NCI-H187 treated with DMSO at 0.1 percent for 48 hours (cell line): ENCODE measurements at places on chromosomes 7 and 10.

DNA sequence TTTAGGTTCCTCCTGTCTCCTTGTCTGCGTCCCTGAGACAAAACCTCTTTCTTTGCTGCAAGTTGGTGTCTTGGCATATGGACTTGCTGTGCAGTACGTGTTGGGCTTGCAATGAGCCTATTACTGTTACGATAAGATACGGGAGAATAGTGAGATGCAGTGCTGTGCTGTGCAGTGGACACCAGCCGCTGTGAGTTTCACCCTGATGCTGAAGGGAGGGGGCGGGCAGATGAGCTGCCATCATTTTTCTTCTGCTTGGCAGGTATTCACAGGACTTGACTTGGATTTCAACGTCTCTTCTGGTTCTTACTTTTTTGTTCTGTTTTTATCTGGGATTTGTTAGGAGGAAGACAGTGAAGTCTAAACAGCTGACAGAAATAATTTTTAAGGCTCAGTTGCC is 257.1 kb upstream of the PITRM1 start:
- no peak for DNase-seq

- peak; percentile 32 for DNase-seq
Observed at GRCh38 chr7:150986099-150986512, 4.7 kb upstream of the NOS3 start.

- DNase-seq = peak; percentile 80
Observed at GRCh38 chr7:36278620-36279172, 111.0 kb upstream of the ANLN start.

- no peak for DNase-seq
Observed at GRCh38 chr7:48154792-48155413, 16.4 kb upstream of the ABCA13 start.

DNA sequence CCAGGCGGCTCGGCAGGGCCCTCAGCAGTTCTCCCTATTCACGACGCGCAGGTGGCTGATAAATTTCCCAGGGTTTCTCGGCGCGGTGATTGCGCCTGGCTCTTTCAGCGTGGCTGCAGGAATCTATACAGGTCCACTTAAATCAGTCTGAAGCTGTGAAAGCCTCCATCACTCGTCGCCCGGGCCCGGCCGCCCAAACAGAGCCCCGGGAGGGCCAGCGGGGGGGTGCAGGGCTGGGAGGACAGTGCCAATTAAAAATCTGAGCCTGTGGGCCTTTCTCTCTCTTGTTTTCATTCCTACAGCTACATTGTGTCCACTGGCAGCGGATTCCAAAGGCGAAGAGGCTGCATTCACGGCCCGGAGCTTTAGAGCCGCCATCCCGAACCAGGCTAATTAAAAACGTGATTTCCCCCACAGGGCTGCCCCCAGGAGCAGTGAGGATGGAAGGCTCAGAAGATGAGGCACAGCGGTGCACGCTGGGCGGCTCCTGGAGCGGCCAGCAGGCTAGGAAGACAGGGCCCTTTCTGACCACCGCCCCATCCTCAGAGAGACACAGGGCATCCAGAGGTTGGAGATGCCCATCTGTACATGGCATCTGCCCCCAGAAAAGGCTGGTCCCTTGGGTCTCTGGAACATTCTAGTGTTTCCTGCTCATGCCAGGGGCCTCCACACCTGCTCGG is 100.7 kb downstream of the FAM53B start:
- DNase-seq = no peak

DNA sequence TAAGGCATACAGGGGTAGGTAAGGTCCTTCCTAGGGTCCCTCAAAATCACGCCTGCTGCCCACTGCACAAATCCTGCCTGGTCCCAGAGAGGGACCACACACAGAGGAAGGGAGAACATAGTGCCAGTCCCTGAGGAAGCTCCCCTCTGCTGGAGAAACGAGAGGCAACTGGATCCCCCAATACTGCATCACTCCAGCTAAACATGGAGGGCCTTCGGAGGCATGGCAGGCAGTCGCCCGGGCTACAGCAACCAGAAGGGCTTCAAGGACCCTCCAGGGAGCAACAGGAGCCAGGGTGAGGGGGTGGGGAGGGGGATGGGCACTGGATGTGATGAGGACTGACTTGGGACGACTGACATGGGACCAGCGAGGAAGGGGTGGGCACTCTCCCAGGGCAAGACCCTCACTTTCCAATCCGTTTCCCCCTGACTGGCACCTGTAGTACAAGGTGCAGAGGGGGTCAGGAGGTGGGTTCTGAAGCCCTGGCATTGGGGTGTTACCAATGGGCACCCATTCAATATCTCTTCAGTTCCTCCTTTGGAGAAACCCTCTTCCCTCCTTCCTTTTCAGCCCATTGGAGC is 21.7 kb downstream of the DDIT4 start:
- DNase-seq = no peak

- no peak for DNase-seq
Observed at GRCh38 chr7:35576031-35576573, 118.8 kb downstream of the HERPUD2 start.

- DNase-seq = no peak
Observed at GRCh38 chr10:86715156-86715795, 41.1 kb upstream of the BMPR1A start.

DNA sequence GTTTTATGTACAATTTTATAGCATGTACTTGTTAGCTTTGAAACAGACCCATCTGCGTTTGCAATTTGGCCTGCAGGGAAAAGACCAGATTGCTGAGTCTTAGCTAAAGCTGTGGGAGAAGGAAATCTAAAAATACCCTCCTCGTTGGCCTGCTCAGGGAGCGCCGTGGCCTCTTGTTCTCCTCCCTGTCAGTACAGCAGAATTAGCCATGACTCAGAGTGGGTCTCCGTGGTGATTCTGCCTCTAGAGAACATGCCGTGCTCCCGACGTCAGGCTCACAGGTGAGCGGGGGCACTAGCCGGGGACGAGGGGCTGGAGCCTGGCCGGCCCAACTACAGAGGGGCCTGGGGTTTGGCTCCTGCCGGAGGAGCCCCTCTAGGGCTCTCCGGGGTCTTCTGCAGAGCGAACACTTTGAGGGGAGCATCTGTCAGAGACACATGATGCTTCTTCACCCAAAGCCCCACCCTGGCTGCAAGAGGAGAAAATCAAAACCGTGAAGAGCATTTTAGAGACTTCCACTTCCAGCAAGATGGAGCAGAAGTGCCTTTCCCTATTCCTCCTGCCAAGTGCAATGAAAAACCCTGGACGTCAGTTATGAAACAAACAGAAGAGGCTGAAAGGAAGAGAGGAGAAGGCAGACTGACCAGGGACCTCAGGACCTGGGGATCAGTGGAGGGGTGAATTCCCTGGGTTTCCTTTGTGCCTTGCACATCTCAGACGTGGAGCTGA is 98.9 kb downstream of the LHPP start:
- DNase-seq = no peak

- no peak for DNase-seq
Observed at GRCh38 chr10:119166118-119166500, 595 bp upstream of the SFXN4 start.

- DNase-seq = no peak
Observed at GRCh38 chr7:105853931-105854419, 22.4 kb downstream of the ATXN7L1 start.

- no peak for DNase-seq
Observed at GRCh38 chr10:91711885-91712680, 79.2 kb upstream of the PPP1R3C start.

- DNase-seq = no peak
Observed at GRCh38 chr10:17733620-17734019, 18.4 kb upstream of the TMEM236 start.

DNA sequence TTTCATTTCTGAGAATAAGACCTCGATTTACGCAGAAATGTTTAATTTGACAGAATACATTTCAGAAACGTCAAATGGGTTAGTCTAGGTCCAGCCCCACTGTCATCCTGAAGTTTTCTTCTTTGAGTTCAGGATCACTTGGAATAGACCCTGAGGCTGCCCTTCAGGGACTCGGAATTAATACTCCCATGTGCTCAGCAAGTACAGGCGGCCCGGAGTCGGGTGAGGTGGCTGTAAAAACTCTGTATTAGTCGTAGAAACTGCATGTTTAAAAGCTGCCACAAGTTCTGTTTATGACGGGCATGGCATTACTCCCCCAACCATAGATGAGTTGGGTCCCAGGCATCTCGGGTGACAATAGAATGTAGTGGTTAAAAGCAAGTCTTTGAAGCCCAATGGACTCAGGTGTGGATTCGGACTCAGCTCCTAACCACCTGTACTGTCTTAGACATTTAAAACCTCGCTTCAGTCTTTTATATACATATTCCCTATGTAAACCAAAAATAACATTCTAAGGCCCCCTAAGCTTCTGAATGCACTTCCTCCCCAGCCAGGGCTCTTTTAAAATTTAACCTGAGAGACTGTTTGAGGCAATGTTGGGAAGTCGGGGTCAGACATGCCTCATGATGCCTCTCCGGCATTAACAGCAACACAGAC is 216.3 kb downstream of the ADARB2 start:
- no peak for DNase-seq

DNA sequence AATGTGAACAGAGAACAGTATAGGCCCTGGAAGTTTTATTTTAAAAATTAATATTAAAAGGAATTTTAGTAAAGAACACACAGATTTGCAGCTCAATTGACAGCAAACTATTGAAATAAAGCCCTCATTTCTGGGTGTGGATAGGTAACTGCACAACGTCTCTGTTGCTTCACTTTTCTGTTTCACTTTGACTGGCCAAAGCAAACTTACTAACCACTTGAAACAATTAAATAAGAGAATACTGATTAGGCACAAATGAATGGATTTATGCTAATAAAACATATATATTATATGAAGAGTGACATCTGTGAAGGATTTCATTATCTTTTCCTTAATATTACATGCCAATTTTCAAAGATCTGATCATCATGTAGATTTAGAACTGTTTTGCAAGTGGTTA is 11.9 kb downstream of the ZNF804B start:
- DNase-seq = no peak

DNA sequence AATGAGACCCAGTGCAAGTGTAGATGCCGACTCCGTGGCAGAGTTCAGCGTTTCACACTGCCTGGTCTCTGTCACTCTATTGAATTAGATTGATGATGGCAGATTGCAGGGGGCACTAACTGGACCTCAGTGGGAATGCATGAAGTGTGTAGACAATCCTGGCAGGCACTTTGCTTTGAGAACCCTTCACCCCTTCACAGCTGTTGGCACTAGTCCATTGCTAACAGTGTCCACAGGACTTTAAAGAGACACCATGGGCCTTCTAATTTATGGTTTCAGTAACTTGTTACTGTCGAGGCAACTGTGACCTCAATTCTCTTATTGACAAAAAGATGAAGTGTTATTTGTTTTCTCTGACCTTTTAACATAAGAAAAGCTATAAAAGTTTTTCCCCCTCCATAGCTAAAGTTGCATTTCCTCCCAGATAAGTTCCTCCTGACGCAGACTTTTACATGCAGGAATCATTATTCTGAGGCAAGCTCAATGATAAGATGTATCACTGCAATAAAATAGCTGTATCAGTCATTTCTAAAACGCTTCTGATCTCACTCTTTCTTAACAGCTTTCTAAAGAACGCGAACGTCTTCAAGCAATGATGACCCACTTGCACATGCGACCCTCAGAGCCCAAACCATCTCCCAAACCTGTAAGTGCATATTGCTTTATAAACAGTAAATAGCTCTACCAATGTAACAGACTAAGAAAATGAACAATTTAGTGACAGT is 238.9 kb downstream of the FOXP2 start:
- peak; percentile 71 for DNase-seq

GRCh38 chr10:115092258-115092554 is 959 bp upstream of the ATRNL1 start:
- DNase-seq = no peak

DNA sequence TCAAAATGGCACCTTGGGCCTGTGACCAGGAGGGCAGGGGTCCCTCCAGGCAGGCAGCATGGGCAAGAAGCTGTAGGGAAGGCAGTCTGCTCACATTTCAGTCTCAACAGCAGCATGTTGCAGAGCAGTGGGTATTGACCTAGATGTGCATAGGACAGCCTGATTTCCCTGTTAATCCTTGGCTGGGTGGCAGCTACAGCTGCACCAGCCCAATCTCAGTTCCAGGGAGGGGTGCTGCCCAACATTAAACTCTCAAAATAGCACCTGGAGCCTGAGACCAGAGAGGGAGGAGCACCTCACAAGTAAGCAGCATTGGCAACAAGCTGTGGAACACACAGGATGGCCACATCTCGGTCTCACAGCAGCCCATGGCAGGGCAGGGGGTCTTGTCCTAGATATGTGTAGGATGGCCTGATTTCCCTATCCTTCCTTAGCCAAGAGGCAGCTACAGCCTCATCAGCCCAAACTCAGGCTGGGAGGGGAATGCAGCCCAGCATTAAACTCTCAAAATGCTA is 10.3 kb downstream of the TMEM140 start:
- DNase-seq = no peak

DNA sequence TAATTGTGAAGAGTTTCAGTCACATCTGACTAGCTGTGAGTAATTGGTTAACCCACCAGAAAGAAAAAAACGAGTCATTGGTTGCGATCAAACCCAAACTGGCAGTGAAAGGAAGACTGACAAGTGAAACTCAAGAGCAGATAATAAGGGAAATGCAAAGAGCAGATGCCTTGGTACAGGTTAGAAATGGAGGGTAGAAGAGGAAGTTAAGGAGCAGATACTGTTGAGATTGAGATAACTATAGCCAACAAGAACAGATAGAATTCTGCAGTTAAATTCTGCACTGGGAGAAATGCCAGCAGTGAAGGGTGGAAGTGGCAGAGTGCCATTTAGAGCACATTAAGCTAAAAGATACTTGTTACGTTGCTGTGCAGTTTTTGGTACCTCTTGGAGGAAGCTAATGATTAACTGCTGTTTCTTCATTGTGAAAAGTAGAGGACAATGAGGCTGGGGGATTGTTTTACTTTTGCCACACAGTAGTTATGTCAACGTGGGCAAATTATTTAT is 65.8 kb downstream of the CDK13 start:
- DNase-seq = no peak

GRCh38 chr10:30984563-30985328 is 46.9 kb downstream of the ZNF438 start:
- DNase-seq = no peak

- DNase-seq = no peak
Observed at GRCh38 chr10:43818687-43819086, 170.0 kb upstream of the ZNF32 start.

DNA sequence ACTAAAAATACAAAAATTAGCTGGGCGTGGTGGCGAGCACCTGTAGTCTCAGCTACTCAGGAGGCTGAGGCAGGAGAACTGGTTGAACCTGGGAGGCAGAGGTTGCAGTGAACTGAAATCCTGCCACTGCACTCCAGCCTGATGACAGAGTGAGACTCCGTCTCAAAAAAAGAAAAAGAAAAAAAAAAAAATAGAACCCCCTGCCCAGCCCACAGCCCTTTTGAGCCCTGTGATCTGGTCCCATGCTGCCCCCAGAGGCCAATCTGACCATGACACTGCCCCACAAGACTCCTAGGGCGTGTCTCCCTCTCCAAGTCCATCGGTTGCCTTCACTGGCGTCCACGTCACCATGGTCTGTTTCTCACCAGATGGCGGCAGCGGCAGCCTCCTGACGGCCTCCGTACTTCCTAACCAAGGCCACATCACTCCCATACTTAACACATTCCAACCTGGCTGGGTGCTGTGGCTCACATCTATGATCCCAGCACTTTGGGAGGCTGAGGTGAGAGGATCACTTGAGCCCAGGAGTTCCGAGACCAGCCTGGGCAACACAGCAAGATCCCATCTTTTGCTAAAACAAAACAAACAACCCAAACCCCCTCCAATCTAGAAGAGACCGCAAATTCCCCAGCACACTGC is 18.0 kb downstream of the STX1A start:
- DNase-seq = no peak

GRCh38 chr7:101553771-101554445 is 75.2 kb downstream of the MYL10 start:
- no peak for DNase-seq
